ENCODE measurements at places on chromosomes 1 and 21. TPM values are rescaled to one million over a fixed set of nuclear protein-coding genes. Genes with fewer than 3 reads are reported as not detected.
A peak's percentile ranks its signal among the peaks of the same experiment; 100 is the strongest.

The FAM76A gene
- 5.7 TPM for total RNA-seq

The TLCD4 gene
- total RNA-seq = 0.49 TPM

The FAAH gene
- total RNA-seq = 5.5 TPM

The MCOLN2 gene
- total RNA-seq = 37.4 TPM

DNA sequence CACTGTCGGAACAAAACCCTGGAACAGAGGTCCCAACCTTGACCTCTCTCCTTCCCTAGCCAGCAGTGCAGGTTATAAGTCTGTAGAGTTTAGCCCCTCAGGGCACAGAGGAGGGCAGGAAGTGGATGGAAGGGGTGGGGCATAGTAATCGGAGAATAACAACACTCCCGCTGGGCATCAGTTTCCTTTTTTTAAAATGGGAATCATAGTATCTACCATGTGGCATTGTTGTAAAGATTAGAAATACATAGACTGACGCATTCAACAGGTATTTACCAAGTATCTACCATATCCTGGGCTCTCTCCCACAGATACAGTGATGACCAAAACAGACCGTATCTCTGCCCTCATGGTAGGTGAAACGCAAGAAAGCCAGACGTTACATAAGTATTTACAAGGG lies 24.9 kb upstream of the ATF3 start:
- no peak for DNase-seq

DNA sequence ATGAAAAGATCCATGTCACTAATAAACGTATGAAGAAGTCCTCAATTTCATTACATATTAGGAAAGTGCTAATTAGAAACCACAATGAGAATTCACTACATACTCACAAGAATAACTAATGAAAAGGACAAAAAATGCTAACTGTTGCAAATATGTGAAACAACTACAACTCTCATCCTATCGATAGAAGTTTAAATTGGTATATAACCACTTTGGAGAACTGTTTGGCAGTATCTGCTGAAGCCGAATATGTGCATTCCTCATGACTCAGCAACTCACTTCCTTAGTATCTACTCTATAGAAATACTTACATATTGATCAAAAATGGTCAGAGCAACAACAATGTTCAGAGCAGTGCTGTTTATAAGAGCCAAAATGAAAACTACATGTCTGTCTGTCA lies 66.8 kb downstream of the PLPPR4 start:
- no peak for DNase-seq

DNA sequence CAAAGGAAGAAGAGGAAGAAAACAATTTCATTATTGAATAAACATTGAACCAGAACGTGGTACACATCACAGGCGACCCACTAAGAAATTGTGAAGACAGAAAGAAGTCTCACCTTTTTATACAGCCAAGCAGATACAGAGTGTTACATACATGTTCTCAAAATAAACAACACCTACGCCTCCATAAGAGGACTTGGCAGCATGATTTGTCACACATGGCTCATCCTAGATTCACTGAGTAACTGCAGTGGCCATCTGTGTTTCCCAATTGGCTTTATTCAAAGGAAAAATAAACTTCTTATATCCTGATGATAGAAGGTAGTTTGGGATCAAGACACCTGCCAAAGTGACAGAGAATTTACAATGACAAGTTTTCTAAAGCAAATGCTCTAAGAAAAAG lies 7.6 kb upstream of the KRTAP19-8 start:
- DNase-seq = no peak

DNA sequence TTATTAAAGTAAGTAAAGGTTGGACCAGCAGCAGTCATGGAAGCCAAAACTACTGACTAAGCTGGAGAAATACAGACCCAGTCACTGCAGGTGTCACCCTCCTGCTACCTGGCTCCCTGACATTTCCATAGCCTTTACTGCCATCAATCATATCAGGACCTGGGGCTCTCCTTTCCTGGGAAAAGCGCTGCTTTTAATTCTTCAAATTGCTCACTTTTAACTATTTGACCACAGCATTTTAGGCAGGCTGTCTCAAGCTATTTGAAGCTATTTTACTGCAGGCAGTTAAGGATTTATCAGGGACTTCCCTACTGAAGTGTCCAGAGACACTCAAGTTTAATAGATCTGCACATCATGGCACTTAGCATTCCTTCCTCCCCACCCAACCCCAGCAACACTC lies 4.1 kb downstream of the IVL start:
- DNase-seq = no peak

DNA sequence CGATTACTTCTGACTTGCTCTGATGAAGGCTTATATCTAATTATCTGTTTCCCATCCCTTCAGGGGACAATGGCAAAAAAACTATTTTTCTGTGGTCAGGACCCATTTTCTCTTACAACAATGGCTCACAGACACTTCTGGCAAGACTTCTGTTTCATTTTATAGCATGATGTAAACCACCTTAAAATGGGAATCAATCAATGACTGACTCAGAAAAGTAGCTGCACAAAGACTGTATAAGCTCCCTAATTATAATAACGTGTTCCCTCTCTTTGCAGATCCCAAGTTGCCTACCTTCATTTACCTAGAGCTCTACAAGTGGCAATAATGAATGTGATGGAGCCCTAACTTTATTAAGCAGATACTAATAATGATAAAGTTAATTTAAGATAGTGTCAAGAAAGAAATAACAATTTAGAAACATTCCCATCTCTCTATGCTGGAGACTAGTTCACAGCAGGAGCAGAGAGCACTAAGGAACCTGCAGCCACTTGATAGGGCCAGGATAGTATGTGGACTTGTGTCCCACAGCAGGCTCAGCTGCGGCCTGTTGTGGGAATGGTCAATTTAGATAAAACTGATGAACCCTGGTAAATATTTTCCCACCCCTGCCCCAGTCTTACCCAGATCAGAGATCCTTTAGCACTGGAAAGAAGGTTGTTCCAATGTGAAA lies 538 bp downstream of the GBP2 start:
- DNase-seq = no peak

DNA sequence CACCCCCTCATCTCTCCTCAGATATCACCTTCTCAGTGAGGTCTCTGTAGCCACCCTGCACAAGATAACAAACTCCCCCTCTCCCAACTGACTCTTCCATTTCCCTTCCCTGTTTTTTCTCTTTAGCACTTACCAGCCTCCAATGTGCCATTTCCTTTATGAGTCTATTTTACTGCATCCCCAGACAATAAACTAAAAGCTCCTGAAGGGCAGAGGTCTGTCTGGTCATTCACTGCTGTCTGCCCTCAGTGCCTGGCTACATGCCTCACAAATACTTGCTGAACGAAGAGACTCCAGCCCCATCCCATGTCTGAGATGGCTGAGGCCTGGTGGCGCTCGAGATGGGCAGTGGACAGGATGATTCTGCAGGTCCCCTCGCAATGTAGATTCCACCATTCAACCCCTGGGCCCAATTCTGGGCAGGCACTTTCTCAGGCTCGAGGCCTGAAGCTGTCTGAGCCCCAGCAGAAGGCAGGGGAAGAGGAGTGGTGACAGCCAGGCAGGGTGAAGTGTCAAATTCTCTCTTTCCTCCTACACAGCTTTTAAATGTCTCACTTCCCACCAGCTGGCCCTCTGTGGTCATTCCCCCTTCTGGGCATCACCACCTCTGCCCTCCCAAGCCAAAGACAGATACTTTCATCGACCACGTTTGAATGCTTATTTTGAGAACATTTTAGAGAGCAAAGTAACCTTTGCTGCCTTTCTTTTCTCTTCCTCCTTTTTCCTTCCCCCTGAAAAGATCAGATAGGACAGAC lies 6.6 kb downstream of the LRRN2 start:
- DNase-seq = no peak

DNA sequence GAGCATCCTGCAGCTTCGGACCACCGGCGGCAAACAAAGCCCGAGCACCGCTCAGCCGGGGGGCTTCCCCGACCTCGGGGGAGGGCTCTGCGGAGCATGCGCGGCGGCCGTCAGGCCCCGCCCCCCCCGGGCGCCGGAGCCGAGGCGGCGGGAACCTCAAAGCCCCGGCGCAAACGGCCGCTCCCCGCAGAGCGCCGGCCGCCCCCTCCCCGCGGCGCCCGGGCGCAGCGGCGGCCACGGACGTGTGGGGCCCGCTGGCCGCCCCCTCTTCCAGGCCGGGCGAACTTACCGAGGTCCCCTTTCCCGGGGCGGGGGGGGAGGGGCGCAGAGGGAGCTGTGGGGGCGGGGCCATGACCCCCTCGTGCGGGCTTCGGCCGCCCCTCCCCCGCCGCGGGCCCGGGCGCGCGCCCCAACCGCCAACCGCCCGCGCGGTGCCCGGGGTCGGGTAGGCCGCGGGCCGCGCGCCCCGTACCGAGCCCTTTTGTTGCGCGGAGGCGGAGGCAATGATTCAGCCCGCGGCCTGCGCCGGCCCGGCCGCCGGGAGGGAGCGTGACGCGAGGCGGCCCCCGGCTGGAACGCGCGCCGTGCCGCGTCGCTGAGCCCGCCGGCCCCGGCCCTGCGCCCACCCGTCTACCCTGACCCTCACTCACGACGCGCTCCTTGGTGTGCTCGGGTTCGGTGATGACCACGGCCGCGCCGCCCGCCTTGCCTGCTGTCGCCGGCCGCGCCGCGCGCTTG lies 1.7 kb downstream of the RCC2 start:
- peak; percentile 56 for DNase-seq

DNA sequence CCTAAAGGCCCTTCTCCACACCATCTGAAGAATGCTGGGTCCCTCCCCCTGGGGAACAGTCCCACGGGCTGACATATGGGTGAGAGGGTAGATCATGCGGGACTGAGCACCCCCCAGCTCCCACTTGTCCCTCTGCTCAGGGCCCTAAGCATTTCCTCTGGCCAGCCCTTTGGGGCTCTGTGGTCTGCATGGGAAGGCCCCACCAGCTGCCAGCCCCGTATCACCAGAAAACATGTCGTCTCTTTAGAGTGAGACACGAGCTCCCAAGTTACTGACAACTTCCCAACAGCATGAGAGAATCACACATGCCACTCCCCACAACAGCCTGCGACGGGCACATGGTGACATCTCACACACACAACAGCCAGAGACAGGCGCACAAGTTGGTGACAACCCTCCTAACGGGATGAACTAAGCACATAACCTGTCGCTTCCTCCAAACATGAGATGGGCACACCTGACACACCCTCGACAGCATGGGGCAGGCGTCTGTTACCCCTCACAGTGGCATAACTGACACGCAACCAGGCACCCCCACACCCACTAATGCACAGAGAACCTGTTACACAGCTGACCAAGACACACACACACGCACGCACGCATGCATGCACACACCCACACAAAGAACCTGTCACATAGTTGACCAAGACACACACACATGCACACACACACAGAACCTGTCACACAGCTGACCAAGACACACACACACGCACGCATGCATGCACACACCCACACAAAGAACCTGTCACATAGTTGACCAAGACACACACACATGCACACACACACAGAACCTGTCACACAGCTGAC lies 41.2 kb downstream of the AHDC1 start:
- no peak for DNase-seq

DNA sequence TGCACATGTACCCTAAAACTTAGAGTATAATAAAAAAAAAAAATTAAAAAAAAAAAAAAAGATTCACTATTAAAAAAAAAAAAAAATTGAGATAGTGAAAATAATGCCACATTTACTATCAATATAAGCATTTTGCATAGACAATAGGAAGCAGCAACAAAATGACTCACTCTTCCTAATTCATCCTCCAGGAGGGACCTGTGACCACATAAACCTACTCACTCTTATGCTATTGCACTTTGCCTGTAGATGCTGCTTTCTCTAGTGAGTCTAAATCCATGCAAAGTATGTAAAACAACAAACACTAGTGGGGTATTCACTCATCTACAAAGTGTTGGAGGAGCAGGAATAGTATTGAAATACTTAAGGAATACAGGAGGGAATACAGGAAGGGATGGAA lies 2.9 kb downstream of the OR10J5 start:
- no peak for DNase-seq

GRCh38 chr21:38392661-38393060 lies 105.6 kb downstream of the ERG start:
- no peak for DNase-seq

DNA sequence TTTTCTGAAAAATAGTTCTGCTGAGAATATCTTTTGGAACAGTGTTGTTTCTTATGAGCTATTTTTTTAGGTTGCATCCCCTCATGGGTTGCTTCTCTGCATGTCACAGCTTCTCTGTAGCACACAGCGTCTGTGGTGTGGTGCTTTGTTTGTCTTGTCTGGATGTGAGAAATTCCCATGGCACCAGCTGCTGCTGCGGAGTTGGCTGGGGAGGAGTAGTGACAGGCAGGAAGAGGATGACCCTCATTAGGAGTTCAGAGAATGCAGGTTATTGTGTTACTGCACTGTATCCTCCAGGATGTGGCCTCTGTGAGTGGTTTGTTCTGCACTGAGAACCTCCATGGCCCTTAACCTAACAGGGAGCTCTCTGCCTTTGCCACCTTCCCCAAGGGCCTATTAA lies 64.8 kb downstream of the TSEN15 start:
- no peak for DNase-seq

DNA sequence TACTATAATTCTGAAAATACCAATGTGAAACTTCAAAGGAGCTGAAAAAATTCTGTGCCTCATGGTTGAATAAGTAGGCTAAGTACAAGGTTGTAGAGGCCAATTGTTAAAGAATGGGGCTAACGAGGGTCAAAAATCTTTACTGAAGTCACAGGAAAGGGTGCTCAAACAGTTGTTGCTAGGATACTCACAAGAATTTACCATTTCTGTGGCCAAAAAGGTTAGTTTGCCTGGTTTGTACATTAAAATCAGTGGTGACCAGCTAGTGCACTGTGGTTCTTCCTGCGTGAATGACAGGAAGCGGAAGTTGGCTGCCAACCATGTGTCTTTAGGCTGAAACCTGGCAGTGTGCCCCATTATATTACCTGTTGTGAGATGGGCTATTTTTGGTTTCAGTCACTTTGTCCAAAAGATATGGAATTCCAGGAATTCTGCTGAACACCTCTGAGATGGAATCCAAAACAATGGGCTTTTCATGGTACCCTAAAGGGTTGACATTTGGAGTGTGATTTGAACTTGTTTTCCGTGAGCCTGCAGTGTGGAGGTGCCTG lies 13.5 kb downstream of the MAP3K21 start:
- no peak for DNase-seq

DNA sequence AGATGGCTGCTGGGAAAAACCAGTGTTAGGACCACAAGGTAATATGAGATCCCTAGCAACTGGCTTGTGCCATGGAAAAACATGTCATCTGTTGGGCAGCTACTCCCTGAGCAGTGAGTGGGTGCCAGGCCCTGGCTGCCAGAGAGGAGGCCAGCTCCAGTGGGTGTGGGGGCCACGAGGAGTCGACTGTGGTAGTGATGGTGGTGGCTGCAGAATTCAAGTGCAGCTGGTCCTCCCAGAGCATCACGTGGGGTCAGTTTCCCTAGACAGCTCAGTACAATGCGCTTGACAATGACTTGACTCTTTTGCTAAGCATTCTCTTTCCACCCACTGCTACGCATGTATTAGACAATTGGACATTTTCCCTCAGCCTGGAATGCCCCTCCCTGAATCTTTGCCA lies 14.5 kb upstream of the CDC42 start:
- no peak for DNase-seq

- DNase-seq = no peak
Measured at GRCh38 chr1:6262555-6263420, 1.9 kb upstream of the GPR153 start.

DNA sequence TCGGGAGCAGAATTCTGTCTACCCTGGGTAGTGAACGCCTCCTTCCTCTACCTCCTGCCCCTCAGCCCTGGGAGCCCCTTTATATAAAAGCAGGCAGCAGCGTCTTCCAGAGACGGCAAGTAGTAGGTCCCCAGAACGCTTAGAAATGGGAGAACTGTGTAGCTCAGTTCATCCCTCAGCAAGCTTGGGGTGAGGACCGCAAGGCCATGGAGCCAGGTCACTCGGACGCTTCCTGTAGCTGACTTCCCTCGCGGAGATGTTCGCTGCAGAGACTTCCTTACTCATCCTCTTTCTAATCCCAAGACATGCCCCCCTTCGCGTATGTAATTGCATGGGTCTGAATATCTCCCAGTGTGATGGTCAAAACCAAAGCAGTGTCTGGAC lies 141.4 kb upstream of the COA6 start:
- DNase-seq = no peak

Measured in activated naive CD4-positive, alpha-beta T cell treated with anti-CD3 and anti-CD28 coated beads, Interleukin-2, amount 50 U/mL, for 72 hours (primary cell).